Activated T-cell treated with anti-CD3 and anti-CD28 coated beads, Interleukin-2, amount 50 U/mL, for 1 hour (primary cell): ENCODE measurements at places on chromosomes 1 and 21.

DNA sequence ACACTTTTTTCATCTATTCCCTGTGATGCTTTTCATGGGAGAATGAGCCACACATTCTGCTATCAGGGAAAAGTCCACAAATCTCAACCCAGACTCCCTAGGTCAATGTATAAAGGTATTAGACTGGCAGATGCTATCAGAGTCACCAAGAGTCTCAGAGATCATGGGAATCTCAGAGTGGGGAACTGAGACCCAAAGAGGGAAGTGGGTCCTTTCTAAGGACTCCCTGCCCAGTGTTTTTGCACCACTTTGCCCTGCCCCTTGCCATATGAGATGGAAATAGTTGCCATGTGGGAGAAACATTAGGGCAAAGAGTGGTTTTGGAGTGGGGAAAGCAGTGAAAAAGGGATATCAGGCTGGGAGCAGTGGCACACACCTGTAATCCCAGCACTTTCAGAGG lies 19.1 kb upstream of the AZIN2 start:
- DNase-seq, result no peak

GRCh38 chr1:6691507-6691906 lies 10.1 kb downstream of the DNAJC11 start:
- DNase-seq, result no peak

- no peak for DNase-seq
These were observed 20.3 kb upstream of the LAPTM5 start for GRCh38 chr1:30777904-30778153.

GRCh38 chr1:218371927-218372672 lies 27.0 kb downstream of the TGFB2 start:
- DNase-seq, result no peak
